MCF 10A (cell line): ENCODE measurements at places on chromosomes 2 and 18.
A peak's percentile ranks its signal among the peaks of the same experiment; 100 is the strongest.

GRCh38 chr2:1286929-1287328, 126.3 kb upstream of the TPO start:
- no peak for DNase-seq

DNA sequence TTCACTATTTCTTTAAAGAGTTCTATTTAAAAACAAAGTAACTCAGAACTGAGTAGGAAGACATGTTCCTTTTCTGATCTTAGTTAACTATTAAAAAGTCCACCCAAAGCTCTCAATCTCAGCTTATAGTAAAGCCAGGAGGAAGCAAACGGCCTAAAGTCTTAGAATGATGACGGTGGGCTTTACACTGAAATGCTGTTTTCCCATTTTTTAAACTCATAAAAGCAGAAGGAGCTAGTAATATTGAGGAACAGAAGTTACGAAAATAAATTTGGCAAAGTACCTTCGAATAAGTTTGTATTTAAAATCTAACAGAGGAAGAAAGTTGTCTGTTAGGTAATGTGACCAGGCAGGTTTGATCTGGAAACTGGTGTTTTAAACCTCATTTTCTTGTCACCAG, 111.1 kb downstream of the ZNF532 start:
- no peak for DNase-seq

DNA sequence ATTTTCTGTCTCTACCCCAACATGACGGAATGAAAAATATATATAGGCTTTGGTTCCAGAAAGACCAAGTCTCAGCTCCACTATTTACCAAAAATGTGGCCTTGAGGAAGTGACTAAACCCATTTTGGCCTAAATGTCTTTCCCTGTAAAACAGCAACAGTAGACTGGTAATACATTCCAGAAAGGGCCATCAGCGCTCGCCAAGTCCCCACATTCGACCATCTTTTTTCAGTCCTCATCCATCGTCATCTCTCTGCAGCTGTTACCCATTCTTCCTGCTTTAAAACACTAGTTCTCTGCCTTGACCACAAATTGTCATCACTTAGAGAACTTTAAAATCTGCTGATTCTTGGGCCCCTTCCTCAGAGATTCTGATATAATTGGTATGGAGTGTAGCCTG, 183.8 kb upstream of the CTAGE1 start:
- DNase-seq: no peak

DNA sequence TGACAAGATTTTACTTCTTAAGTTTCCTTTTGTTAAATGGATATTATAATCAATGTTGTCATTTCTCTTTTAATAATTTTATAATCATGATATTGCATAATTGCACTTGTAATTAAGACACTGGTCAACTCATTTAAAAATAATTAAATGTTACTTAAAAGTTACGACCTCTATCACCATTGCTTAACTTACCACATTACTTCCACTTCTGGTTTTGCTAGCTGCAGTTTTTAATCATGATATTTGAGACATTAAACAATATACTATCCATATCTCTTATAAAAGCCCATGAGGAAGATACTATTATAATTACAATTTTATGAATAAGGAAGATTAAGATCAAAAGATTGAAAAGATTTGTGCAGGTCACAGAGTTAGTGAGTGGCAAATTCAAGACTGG, 502.0 kb downstream of the RNF144A start:
- no peak for DNase-seq

DNA sequence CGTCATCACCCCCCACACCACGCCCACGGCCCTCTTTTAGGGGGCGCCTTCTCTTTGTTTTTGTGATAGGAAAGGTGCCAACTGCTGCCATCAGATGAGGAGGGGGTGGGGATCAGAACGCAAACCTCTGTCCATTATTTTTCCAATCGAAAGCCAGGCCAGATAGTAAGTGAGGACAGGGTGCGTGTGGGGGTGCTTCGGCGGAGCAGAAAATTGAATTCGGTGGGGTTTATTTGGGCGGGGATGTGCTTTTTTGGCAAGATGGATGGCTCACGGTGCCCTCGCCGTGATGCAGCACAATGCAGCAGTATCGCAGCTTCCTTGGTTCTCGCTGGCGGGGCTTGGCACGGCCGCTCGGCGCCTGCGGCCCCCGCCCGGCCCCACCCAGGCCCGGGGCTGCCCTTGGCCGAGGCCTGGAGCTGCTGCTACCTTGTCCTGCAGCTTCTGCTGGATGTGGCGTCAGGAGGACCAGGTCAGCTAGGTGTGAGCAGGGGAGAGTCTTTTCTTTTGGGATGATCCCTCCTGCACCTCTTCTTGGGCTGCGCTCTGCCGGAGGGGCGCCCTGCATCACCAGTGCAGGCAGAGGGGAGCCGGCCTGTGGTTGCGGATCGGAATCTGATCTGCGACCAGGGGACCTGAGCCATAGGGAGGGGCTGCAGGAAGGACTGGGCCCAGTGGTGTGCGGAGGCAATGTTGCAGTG, 1.3 kb downstream of the SPTBN1 start:
- no peak for DNase-seq

DNA sequence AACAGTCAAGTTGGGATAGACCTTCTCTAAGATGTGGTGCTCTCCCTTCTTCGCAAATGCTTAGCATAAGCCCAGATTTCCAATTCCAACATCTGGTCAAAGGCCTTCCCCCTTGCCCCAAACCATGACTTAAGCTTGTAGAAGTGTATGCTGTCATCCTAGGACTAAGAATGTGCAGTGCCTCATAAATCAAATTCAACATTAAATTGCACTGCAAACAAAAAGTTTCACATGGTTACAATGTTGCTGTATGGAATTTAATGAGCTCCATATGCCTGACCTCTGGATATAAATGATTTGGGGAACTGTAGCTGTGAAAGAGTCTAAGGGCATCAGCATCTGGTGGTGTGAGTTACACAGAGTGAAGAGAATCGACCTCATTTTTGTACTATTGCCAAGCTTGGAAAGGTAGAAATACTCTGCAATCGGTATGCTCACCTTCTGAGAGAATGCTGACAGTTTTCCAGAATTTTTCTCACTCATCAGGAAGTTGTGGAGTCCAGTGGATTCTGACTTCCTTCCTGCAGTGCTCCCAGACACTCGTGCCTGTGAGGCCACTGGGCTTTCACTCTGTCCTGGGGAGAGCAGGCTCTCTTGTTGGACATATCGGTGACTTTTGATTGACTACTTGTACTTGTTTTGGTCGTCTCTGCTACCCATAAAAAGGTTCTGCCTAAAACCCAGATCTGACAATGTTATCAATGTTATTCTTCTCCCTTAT, 40.6 kb downstream of the FASTKD2 start:
- DNase-seq: no peak

DNA sequence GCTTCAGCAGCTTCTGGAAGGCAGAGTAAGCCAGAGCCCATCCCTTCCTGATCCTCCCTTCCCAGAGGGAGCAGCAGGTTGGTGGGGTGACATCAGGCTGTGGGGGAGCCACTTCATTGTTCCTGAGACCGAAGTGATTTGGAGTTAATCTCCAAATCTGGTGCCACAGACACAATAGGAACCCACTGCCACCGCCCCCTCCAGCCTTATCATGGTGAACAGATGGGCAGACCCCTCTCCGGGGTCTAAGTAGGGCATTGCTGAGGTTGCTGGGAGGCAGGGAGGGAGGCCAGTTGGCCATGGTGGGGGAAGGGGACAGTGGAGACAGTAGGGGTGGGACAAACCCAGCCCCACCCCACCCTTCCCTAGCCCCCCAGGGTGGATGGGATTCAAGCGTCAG, 25.6 kb upstream of the SLC35F6 start:
- DNase-seq: no peak

GRCh38 chr2:231218366-231218765, 19.9 kb downstream of the ARMC9 start:
- no peak for DNase-seq

- DNase-seq: no peak
Observed at GRCh38 chr18:12630136-12630535, 27.8 kb downstream of the SPIRE1 start.

GRCh38 chr2:200007306-200007705, 51.9 kb downstream of the MAIP1 start:
- DNase-seq: no peak

- DNase-seq: no peak
Observed at GRCh38 chr2:32427672-32428610, 71.1 kb downstream of the BIRC6 start.

DNA sequence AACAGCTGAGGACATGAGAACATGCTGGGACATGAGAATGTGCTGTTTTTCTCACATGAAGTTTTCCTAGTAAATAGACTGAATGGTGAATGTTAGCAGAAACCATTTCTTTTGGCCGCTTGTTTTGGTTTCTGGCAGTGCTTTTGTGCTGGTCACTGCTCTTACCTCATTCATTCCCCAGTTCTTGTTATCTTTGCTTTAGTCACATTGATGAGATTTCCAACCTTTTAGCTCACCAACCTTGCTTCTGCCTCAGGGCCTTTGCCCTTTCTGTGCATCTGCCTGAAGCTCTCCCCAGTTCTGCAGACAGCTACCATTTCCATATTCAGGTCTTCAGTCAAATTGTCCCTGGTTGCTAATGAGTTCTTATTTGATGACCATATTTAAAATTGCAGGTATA, 91.6 kb downstream of the PTPRM start:
- no peak for DNase-seq

DNA sequence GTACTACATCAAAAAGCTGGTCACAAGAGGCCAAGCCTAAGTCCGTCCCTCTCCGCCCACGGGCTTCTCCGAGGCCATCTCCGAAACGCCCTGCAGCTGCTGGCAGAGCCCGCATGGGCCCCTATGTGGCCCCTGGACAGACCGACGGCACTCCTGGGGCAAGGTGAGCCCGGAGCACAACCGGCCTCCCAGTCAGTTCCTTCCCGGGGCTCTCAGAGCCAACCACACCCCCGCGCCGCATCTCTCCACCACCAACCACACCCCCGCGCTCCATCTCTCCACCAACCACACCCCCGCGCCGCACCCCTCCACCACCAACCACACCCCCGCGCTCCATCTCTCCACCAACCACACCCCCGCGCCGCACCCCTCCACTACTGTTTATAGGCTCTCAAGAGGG, 93.5 kb downstream of the ZNF516 start:
- no peak for DNase-seq

GRCh38 chr2:96815326-96816126, 542 bp upstream of the CNNM3 start:
- peak; percentile 26 for DNase-seq

- DNase-seq: no peak
Observed at GRCh38 chr2:217412721-217413120, 552.9 kb upstream of the TNP1 start.

DNA sequence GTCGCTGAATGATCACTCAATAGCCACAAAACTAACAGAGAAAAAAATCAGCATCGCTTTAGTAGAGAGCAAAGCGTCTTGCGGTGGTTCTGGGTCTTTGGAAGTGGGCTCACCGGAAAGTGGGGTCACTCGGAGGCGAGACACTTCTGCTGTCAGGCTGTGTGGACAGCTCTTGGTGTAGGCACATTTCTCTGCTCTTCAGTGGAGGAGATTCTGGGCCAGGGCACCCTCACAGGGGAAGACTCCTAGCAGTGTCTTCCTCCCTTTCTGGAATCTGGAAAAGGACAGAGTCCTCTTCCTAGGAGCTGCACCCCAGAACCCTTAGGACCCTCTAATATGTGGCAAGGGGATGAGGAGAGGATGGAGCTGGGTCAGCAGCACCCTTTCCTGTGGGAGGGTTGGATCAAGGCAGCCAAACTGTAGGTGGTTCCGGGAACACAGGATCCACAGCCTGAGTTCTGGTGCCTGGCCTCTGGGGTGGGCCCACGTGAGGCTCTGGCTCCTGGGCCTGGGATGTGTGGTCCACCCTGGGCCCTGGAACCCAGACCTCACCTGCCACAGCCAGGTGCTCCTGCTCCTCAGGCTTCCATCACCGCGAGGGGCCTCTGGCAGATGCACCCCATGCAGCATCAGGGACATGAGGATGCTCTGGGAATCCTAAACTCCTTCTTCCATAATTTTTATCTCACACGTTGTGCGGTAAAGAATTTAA, 25.1 kb downstream of the GPR35 start:
- DNase-seq: no peak

DNA sequence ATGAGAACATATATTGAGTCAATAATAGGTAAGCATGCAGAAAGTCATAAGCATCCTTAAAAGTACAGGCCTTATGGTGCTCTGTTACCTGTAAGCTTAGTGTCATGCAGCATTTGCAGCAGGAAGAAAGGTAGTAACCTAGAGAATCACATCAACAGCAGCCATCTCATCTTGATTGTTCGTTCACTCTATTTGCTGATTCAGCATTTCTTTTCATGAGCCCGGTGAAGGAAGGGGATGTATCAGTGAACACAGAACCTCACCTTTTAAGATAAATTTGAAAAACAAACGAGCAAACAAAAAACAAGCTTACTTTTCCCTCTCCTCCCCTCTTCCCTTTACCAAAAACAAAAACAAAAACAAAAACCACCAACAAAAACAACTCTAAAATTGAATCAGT, 89.9 kb downstream of the MIB1 start:
- DNase-seq: no peak

GRCh38 chr2:142020368-142020767, 110.4 kb downstream of the LRP1B start:
- no peak for DNase-seq

- DNase-seq: no peak
Observed at GRCh38 chr18:56488739-56489138, 149.7 kb downstream of the TXNL1 start.

- no peak for DNase-seq
Observed at GRCh38 chr2:206610451-206610850, 31.8 kb upstream of the FAM237A start.

DNA sequence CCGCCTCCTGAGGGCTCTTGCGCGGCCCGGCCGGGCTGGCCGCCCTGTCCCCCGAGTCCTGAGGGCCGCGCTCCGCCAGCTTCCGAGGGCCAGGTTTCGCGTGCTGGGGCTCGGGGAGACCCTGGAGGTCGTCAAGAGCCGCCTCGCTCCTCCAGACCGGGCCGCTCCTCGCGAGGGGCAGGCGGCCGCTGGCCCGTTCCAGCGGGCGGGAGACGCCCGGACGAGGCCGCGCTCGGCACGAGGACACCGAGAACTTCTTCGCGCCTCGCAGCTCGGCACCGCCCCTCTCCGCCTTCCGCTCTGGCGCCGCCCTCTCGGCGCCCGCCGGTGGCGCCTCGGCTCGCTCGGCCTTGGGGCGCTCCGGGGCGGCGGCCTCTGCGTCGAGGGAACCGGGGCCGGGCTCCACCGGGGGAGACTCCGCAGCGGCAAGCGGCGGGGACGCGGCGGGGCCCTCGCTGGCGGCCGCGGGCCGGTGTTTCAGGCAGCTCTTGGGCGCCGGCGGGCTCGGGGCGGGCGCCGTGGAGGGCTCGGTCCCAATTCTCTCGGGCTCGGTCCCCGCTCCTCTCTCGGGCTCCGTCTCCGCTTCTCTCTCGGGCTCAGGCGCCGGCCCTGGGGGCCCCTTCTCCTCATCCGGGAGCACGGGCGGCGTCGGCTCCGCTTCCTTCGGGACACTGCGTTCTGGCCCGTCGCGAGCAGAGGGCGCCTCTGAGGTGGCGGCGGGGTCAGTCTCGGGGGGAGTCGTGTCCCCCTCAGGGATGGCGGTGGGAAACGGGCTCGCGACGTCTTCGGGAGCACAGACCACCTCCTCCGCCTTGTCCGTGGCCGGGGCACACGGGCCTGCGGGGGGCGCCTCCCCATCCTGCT, 91.6 kb upstream of the MGAT4A start:
- no peak for DNase-seq

GRCh38 chr2:212540341-212540740, 1.7 kb upstream of the ERBB4 start:
- no peak for DNase-seq
